Stimulated activated CD8-positive, alpha-beta memory T cell treated with anti-CD3 and anti-CD28 coated beads, Interleukin-4, amount 100 ng/mL, for 4 hours (primary cell): ENCODE measurements at places on chromosomes 1 and 21.

DNA sequence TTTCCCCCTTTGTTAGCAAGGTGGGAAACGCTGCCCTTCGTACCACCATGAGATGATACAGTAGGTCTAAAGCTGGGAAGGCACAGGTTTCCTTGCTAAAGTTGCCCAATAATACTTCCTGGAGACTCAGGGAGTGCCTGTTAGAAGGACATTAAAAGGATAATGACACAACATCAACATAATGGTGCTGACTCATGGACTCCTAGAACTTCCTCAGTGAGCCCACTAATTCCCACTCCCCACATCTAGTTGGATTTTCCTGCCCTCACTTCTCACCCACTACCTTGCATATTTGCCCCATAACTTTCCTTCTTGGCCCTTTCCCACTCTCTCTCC, 17.5 kb downstream of the CFAP45 start:
- DNase-seq, result no peak

DNA sequence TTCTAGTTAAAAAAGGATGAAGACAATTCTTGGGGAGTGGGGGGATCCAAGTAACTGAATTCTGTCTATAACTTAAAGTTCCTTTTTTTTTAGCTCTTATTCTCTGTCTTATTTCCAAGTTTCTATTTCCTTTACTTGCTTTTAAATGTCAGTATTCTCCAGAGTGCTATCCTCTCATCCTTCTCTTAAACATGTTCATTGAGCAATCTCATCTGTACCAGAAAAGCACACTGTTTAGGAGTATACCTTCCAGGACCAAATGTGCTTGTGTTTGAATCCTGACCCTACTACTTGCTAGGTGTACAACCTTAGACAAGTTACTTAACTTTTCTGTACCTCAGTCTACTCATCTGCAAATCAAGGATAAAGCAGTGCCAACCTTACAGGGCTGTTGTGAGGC, 50.1 kb downstream of the AKT3 start:
- no peak for DNase-seq

DNA sequence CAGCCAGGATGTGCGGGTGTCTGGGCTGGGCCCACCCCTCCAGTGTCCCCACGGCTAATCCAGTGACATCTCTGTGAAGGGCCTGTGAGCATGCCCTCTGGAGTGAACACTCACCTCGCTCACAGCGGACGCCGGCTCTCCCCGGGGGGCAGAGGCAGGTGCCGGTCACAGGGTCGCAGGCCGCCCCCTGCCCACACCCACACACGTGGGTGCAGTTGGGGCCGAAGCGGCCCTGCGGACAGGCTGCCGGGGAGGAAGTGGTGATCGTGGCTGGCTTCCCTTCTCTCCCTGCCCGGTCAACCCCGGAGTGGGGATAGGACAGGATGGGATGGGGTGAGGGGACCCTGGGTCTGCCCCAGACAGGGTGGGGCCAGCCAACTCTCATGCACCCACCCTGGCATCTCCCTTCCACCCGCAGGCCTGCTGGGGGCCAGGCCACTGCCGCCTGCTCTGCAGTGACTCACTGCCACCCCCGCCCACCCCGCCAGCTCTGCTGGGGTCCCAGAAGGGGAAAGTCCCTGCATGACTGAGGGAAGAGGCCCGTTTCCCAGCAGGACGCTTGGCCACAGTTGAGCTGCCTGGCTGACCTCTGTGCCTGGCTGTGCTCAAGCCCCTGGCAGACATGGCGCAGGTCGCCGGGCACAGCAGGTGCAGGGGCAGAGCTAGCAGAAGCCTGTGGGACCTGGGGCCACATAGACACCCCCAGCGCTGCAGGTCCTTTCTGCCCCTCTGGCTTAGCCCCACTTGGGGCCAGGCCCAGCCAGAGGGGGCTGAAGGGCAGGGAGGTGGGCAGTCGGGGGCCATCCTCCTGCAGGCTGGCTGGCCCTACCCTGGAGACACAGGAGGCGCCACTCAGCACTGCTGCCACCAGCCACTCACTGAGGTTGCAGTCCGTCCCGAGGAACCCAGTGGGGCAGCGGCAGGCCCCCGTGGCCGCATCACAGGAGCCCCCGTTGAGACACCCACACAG, 41.6 kb downstream of the ARHGEF16 start:
- DNase-seq, result no peak

- no peak for DNase-seq
Observed at GRCh38 chr1:179034720-179035119, 9.0 kb downstream of the FAM20B start.

DNA sequence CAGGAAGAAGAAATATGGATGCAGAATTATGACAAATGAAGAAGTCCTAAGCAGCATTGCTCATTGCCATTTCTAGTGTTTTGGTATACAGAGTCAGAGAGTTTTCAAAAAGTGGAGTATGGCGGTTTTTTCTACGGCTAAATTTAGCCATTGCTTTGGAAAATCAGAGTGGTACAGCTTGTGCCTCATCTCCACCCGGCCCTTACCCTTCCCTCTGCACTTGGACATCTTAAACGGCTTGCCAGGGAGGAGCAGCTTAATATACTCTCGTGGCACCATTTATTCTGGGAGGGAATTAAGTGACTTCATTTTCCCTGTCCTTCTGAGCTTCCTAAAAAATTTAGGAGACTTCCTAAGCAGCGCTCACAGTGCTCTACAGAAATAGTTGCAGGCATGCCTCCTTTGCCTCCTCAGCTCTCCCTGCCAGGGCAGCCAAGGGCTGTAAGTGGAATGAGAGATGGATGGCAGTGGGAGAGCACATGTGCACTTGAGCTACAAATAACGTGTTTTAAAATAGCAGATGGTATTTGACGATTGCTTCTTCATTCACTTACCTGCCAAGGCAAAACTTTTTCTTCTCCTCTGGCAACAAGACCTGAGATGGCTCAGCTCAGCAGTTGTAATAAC, 51.5 kb upstream of the VAMP3 start:
- no peak for DNase-seq

DNA sequence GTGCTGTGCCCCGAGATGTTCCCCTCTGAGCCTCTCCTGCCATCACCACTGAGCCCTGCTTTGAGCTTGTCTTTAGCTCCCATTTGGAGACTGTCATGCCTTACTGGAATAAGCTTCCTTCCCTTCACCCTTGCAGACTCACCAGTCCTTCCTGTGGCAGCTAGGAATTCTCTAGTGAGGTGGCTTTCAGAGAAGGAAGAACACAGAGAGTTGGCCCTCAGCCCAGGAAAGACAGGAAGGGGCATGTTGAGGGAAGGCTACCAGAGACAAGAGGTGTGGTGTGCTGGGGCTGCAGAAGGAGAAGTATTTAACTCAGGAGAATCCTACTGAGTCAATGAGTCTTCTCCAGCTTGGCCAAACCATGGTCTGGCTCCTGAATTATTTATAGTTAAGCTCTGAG, 76.3 kb downstream of the UCK2 start:
- no peak for DNase-seq

GRCh38 chr1:41418857-41419583, 57.8 kb downstream of the FOXO6 start:
- no peak for DNase-seq

- DNase-seq, result no peak
Observed at GRCh38 chr1:98044071-98044697, 123.3 kb upstream of the DPYD start.

DNA sequence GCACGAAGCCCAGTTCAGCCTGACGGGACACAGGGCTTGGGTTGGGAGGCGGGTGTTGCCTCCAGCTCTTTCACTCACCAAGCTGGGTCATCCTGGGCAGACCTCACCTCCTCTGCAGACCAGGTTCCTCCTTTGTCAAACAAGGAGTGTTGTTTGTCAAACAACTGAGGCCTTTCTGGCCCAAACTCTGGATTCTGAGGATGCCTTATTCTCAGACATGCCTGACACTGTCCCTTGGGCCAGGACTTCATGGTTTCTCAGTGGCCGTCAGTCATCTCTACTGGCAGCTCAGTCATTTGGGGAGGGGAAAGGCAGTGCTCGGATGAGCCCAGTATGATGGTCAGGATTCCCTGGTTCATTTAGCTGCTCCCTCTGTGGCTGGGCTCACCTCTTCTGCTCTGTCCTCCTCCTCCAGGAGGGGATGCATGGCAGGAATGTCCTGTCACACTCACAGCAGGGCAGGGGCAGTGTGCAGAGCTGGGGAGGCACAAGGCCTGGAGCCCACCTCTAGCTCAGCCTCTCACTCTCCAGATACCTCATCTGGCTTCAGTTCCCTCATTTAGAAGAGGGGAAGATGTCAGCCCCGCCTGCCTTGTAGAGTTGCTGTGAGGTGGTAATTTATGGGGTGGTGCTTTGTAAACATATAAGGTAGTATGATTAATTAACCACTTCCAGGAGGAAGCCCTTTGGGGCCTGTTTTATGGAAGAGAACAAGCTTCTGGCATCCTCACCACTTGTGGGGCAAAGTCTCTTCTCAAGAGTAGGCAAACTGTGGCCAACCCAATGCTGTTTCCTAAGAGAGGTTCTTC, 20.6 kb downstream of the SLC2A1 start:
- no peak for DNase-seq

GRCh38 chr1:36390411-36390810, 4.7 kb upstream of the STK40 start:
- DNase-seq, result no peak

- no peak for DNase-seq
Observed at GRCh38 chr1:14373081-14373758, 225.3 kb upstream of the KAZN start.

- DNase-seq, result no peak
Observed at GRCh38 chr1:53645690-53646078, 93.3 kb downstream of the GLIS1 start.

DNA sequence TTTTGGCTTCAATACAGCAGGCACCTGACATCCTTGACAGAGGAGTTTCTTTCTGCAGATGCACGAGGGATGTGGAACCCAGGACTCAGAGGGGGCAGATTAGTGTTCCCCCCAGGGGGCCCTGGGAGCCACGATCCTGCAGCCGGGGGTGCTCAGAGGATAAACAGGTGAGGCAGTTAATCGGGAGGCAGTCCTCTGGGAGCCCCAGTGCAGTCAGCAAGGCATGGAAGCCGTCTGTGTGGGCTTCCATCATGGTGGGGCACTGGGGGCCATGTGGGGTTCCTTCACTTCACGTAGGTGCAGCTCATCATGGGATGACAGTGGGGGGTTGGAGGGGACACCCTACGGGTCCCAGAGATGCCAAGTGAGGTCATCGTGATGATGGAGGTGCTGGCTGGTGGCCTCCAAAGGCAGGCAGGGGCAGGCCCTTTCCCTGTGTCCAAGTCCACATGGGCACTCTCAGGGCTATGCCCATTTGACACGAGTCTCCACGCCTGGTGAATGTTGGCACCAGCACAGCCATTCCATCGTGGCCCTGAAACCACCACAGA, 59.3 kb upstream of the ABCG1 start:
- DNase-seq, result no peak

DNA sequence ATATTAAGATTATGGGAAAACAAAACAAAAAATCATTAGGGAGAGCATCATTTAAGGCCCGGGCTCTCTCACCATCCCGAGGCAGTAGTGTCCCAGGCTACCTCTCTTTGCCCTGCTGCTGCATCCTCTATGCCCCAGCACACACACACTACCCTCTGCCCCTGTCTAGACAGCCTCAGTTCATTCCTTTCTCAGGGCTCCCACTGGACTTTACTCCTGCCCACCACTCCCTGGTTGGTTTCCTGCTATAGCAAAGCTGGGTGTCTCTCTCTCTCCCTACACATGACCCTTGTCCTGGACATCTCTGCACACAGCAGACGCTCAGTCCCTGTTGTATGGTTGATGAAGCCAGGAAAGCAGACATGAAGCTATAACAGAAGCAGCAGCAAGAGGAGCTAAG, 30.7 kb downstream of the GNG12 start:
- DNase-seq, result no peak

- no peak for DNase-seq
Observed at GRCh38 chr1:181812208-181812607, 249.3 kb downstream of the ZNF648 start.

GRCh38 chr1:215273838-215274516, 191.4 kb downstream of the KCNK2 start:
- DNase-seq, result no peak

DNA sequence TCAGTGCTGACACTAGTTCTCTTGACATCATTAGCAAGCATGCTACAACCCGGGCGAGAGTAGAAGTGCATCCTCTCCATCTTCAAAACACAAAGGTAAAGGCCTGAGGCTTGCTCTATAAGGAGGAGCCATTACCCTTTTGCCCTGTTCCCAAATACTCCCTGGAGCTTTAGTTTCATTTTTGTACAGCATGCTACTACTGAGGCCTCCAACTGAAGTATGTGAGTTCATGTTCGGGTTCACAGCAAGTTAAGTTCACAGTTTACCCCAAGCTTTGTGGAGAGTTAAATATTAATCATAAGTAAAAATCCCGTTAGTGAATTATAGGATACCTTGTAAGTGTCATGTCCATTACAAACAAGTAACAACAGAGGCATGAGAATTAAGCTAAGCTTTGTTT, 156.6 kb downstream of the APP start:
- DNase-seq, result no peak

DNA sequence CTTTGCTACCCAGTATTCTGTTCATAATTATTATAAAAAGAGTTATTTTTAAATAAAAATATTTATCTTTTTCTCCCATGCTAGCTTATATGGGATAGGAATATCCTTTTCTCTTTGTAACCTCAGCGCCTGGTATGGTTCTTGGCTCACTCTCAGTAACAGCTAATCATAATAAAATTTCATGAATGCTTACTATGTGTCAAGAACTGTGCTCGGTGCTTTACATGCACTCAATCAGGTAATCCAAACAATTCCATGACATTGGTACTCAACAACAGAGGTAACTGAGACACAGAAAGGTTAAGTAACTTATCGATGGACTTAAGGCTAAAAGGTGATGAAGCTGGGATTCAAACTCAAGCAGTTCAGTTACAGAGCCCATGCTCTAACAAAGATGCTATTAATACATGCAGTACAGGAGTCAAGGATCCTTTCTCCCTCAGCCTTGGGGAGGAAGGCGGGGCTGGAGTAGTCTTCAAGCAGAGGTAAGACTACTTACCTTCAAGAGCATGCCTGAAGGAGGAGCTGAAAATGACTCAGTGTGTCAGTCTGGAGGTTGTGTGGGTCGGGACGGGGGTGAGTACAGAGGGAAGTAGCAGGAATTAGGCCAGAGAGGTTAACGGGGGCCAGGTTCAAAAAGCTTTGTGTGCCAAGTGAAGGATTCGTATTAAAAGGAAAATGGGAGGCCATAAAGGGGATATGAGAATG, 73.4 kb downstream of the PLPPR5 start:
- no peak for DNase-seq

- no peak for DNase-seq
Observed at GRCh38 chr1:73065339-73066041, 783.2 kb upstream of the NEGR1 start.

GRCh38 chr1:78836726-78837125, 169.8 kb downstream of the ADGRL4 start:
- no peak for DNase-seq

GRCh38 chr1:9848022-9848421, 24.3 kb upstream of the CLSTN1 start:
- DNase-seq, result no peak

- no peak for DNase-seq
Observed at GRCh38 chr1:187054862-187055757, 226.4 kb downstream of the PLA2G4A start.
